HT-29 (cell line): ENCODE measurements at places on chromosomes 11 and 22. TPM values are rescaled to one million over a fixed set of nuclear protein-coding genes. Genes with fewer than 3 reads are reported as not detected.
A peak's percentile ranks its signal among the peaks of the same experiment; 100 is the strongest.

Gene NEFH
- total RNA-seq = not detected in 2 replicates

Gene FBLN1
- 0.43 and 0.63 TPM in 2 replicates for total RNA-seq

Gene CASP5
- not detected in 2 replicates for total RNA-seq

Gene RHOD
- total RNA-seq = 54.3 and 62.8 TPM in 2 replicates

Gene LDHA
- total RNA-seq = 295 and 327 TPM in 2 replicates

Gene PDXP
- total RNA-seq = 25.4 and 33.0 TPM in 2 replicates

Gene DAGLA
- total RNA-seq = 9.2 and 9.7 TPM in 2 replicates

Gene HSPB2
- not detected in 2 replicates for total RNA-seq

Gene OR5A2
- not detected in 2 replicates for total RNA-seq

Gene HORMAD2
- total RNA-seq = not detected in 2 replicates

DNA sequence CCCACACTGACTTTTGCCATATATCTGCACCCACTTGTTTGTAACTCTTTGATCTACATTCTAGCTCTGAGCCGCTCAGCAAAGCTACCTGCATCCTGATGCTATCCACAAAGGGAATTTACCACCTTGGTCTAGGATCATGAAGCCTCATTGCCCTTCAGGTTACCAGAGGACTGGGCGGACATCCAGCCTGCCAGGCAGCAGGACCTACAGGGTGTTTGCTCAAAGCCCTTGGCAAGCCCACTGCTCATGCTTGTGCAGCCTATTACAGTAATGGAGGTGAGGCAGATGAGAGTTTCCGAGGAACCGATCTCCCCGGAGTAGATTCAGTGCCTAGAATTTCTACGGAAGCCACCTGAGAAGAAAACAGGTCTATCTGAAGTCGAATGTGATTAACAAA, 417.2 kb downstream of the OPCML start:
- no peak for DNase-seq

DNA sequence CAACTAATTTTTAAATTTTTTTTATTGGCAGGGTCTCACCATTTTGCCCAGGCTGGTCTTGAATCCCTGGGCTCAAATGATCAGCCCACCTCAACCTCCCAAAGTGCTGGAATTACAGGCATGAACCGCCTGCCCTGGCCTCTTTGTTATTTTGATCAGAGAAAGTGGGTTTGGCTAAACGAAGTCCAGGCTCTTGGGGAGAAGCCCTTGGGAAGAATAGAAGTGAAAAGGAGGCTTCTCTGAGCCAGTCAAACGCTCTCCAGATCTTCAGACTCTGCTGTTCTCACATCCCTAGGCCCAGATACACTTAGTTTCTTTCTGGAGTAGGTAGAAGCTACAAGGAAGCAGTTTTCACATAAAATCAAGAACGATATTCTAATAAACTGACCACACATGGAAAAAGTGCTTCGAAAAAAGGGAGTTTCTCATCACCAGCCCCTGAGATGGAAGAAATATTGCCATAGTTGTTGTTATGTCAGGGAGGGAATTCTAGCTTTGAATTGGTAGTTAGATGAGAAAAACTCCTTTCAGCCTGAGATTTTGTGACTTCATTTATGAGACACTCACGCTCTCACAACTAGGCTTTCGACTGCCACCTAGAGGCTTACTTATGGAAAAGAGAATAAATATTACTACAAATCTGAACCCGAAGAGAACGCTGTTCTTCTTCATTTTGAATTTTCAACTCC, 41.7 kb upstream of the AQP11 start:
- DNase-seq = peak; percentile 88

DNA sequence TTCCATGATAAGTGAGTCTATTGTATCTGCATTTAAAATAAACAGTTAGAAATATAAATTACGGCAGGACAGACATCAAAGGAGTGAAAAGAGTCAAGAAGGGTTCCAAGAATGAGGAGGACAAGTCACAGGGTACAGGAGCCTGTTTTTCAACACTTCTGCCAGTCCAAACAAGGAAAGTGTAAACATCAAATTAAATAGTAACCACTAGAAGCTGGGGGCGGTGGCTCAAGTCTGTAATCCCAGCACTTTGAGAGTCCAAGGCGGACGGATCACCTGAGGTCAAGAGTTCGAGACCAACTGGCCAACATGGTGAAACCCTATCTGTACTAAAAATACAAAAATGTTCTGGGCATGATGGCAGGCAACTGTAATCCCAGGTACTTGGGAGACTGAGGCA, 219.6 kb downstream of the LUZP2 start:
- DNase-seq = no peak

DNA sequence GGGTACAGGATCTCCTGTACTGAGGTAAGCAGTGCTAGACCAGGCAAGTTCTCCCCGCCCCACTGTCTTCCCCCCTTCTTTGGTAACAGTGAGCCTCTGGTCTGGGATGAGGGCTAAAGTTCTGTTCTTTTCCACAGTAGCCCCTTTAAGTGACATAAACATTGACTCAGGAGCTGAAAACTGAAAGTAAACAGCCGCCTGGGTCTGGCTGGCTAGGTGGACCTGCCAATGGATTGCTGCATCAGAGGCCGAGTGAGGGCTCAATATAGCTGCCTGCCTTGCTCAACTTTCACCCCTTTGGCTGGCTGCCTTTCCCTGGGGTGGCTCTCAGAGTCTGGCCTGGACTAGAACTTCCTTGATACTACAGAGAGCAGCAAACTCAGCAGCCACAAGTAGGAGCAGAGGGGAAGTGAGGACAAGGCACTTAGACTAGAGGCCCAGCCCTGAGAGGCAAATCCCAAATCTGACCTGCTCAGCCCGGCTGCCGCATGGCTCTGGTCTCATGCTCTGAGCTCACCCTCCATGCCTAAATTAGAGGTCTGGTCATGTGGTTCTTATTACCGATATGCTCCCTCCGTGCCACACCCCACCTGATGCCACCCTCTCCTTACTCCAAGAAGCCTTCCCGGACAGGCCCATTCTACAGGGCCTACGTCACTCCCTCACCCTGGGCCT, 9.6 kb upstream of the UCP3 start:
- peak; percentile 96 for DNase-seq

- no peak for DNase-seq
Measured at GRCh38 chr22:47280301-47280700, 517.9 kb downstream of the TBC1D22A start.

- no peak for DNase-seq
Measured at GRCh38 chr11:1912289-1912878, 7.1 kb upstream of the TNNT3 start.

DNA sequence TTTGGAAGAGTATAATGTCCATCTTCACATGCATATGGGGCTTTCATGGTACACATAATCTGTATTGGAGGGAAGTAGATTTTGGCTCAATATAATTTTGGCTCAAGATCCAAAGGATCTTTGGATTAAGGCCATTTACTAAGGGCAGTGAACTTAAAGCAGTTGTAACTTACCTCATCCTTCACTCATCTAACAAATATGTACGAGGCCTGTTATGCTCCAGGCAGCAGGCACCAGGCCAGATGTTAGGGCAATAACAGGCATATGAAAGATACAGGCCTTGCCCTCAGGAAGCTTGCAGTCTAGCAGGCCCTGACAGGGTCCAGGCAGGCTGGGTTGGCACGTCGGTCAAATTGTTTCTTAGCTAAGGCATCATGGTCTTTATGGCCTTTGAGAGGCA, 44.6 kb downstream of the LIF start:
- DNase-seq = no peak

DNA sequence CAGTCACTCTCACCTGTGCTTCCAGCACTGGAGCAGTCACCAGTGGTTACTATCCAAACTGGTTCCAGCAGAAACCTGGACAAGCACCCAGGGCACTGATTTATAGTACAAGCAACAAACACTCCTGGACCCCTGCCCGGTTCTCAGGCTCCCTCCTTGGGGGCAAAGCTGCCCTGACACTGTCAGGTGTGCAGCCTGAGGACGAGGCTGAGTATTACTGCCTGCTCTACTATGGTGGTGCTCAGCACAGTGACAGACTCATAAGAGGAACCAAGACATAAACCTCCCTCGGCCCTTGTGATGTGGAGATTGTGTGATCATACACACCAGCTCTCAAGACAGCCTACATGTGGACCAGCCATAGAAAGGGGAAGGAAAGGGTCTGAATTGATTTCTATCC, 113.3 kb downstream of the ZNF280B start:
- no peak for DNase-seq

- DNase-seq = peak; percentile 67
Measured at GRCh38 chr11:12674936-12675696, 895 bp downstream of the TEAD1 start.
